ENCODE measurements at places on chromosomes 16 and 17.
A peak's percentile ranks its signal among the peaks of the same experiment; 100 is the strongest.

DNA sequence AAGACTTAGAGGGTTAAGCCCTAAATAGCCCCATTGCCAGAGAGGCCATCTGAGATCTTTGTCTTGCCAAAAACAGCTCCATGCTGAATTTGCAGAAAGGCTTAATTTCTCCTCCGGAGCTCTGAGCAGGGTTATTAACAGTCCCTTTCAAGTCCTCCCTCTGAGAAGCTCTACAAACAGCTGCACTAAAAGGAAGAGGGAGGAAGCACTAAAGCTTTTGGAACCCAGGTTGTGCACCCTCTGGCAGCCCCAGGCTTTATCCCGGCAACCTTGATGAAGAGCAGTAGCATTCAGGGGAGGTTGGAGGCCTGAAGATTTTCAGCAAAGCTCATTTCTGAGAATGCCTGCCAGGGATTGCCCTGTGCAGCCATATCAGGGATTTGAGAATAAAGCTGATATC is 554.7 kb downstream of the RBFOX1 start:
- DNase-seq = no peak

DNA sequence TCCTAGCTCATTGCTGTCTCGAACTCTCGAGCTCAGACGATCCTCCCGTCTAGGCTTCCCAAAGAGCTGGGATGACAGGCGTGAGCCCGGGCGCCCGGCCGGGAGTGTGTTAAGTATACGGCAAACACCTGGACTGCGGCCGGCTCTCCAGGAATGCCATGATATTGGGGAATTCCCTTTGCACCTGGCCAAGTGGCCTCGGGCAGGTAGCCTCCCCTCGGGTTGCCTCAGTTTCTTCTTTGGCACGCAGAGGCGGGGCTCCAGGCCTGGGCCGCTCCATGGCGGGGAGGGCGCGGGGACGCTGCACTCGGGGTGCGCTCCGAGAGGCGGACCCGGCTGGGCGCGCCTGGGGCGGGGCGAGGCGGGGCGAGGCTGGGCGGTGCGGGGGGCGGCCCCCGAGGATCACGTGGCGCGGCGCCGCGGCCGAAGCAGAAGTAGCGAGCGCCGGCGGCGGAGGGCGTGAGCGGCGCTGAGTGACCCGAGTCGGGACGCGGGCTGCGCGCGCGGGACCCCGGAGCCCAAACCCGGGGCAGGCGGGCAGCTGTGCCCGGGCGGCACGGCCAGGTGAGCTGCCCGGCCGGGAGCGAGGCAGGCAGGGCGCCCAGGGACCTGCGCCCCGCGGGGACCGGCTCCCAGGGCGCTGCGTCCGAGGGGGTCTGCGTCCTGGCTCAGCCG is at the start of gene PLCG2:
Gene PLCG2, plus strand, starts transcription at position 431 of the 675 bp plus-strand sequence. CDS start 6,699 bp downstream, outside the sequence.
- DNase-seq = no peak

DNA sequence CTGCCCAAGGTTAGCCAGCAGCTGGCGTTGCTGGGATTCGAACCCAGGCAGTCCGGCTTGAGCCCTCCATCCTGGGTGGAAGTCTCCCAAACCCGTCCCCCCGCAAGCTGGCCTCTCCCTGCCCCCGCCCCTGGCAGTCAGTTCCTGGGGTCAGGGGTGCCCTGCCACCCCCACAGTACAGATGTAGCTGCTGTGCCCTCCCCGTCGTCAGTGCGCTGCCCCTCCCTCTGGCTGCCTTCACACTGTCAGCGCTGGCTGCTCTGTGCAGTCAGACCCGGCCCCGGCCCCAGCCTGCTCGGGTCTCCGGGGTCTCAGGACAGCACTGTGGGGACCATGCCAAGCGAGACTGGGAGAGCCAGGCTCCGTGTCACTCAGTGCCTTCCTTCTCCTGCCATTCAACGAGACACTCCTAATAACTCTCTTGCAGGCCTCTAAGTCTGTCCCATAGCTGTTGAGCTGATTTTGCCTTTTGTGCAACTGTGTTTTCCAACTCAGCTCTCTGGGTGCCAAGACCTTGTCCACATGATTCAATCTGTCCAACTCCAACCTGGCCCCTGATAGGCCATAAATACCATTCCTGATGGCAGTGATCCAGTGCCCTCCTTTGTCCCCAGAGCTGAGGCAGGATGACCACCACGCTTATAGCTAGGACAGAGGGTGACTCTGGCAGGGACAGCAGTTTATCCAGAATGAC is 55.5 kb upstream of the IL34 start:
- DNase-seq = no peak

DNA sequence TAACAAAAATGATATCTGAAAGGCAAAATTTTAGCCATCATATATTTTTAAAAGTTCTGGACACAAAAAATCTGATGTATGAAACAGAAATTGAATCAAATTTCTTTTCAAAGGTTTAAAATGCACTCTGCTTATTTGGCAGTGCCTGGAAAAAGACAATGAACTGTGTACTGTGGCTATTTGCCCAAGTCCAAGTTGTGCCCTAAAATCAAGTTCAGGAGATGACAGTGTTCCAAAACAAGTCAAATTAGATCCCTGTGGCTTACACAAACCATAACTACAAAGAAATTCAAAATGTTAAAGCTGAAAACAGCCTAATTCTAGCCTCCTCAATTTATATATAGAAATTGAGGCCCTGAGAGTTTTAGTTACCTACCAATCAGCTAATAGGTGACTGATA is 25.6 kb downstream of the CMC2 start:
- no peak for DNase-seq

- no peak for DNase-seq
Measured at GRCh38 chr17:43430936-43431713, 32.3 kb downstream of the ARL4D start.

- no peak for DNase-seq
Measured at GRCh38 chr16:68298907-68299561, 11.7 kb downstream of the SLC7A6OS start.

GRCh38 chr17:17904166-17905035 is 67.6 kb upstream of the SREBF1 start:
- DNase-seq = no peak

DNA sequence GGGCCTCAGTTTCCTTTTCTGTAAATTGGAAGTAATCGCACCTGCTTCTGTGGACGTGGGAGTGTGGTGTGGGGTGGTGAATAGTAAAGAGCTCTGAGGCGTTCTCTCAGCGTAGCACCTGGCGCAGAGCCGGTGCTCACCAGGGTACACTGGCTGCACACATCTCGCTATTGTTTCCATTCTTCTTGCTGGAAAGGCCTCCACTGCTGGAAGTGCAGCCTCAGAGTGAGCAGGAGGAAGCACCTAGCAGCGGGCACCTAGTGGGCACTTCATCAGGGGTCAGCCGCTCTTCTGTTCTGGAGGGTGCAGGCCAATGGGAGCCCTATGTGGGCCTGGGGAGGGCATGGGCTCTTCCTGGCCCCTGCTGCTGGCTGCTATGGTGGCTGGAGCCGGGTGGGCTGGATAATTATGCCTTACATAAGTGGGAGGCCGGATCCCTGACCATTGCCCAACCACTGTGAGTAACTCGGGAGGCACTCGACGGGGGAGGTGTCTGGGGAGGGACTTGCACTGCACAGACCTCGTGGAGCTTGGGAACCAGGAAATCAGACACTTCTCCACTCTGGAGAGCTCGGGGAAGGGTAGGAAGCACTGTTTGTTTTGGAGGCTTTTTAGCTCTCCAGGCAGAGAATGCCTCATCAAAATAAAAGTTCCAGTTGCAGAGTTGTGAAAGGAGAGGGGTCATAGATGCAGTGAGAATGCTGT is 1.7 kb downstream of the MAP2K3 start:
- no peak for DNase-seq

GRCh38 chr17:5672815-5673430 is 88.6 kb upstream of the NLRP1 start:
- no peak for DNase-seq

DNA sequence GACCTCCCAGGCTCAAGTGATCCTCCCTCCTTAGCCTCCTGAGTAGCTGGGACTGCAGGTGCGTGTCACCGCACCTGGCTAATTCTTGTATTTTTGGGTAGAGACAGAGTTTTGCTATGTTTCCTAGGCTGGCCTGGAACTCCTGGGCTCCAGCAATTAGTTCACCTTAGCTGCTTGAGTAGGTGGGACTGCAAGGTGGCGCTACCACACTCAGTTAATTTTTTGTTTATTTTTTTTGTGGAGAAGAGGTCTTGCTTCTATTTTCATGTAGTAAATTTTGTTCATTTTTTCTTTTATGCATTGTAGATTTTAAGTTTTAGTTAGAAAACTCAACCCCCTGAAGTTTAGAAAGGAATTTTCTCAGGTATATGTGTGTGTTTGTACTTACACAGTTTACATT is 21.7 kb downstream of the RNF135 start:
- no peak for DNase-seq

GRCh38 chr17:59238906-59239305 is 18.6 kb downstream of the GDPD1 start:
- no peak for DNase-seq

- no peak for DNase-seq
Measured at GRCh38 chr17:34607917-34608316, 28.5 kb downstream of the TMEM132E start.

DNA sequence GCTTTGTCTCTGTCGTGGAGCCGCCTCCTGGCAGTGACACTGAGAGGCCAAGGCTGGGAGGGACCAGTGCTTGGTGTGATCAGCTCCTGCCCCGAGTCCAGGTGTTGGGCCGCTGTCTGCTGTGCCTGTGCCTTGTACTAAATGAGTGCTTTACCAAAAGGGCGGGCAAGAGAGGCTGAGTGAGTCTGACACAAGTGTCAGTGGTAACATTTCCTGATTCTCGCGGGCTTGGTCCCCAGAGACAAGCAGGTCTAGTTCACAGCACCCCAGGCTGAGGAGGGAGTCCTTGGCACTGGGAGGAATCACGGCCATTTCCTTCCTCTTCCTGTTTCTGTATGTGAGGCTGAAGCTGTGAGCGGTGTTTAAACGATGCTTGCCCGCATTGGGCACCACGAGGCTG is 30.2 kb downstream of the PLD6 start:
- no peak for DNase-seq

- peak; percentile 91 for DNase-seq
Measured at GRCh38 chr17:3911271-3912053, 4.8 kb downstream of the P2RX1 start.

- DNase-seq = peak; percentile 55
Measured at GRCh38 chr17:48241131-48241591, 133.6 kb downstream of the SNX11 start.

DNA sequence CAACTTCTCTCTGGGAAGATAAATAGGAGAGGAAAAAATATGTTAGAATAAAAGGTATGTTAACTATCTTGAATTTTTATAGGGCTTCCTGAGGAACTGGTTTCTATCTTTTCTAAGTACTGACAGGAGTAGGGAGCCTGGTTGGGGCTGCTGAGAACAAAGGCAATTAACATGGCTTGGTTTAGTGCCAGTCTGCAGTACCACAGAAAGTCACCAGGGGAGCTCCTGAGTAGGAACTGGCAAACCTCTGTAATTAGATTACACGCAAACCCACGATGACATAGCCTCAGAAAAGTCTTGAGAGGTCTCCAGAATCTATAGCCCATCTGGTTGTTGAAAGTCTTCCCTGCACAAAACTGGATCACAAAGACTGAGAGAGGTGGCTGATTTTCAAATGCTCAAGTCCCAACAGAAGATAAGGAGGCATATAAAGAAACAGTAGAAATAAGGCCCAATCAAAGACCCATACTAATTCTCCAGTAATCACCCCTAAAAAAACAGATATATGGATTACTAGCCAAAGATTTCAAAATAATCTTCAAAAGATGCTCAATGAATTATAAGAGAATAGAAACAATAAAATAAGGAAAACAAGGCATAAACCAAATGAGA is 11.7 kb upstream of the CNTNAP4 start:
- DNase-seq = peak; percentile 8

GRCh38 chr16:50744881-50745280 is 3.0 kb downstream of the CYLD start:
- DNase-seq = no peak

DNA sequence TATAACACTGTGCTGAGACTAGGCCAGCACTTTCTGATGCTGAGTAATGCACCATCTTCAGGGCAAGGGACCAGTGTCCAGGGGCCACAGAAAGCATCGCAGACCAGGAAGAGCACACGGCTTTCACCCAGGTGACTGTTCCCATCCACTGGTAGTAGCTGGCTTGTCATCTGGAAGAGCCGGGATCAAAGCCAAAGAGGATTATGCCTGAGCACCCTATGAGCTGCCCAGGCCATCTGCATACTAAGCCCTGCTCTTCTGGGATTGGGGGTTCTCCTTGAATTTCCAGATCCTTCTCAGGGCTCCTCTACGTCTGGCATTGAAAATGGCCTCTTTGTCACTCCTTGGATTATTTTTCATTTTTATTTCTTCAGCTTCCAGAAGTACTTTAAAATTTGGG is 140.7 kb downstream of the IRX3 start:
- DNase-seq = no peak

GRCh38 chr17:46730679-46731078 is 87.8 kb downstream of the WNT3 start:
- DNase-seq = no peak

DNA sequence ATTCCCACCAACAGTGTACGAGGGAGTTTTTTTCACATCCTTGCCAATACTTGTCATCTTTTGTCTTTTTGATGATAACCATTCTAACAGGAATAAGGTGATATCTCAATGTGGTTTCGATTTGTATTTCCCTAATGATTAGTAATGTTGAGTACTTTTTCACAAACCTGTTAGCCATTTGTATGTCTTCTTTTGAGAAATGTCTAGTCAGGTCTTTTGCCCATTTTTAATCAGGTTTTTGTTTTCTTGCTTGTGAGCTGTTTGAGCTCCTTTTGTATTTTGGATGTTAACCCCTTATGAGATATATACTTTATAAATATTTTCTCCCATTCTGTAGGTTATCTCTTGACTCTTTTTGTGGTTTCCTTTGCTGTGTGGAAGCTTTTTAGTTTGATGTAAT is 1.9 kb upstream of the KRTAP4-5 start:
- DNase-seq = no peak

DNA sequence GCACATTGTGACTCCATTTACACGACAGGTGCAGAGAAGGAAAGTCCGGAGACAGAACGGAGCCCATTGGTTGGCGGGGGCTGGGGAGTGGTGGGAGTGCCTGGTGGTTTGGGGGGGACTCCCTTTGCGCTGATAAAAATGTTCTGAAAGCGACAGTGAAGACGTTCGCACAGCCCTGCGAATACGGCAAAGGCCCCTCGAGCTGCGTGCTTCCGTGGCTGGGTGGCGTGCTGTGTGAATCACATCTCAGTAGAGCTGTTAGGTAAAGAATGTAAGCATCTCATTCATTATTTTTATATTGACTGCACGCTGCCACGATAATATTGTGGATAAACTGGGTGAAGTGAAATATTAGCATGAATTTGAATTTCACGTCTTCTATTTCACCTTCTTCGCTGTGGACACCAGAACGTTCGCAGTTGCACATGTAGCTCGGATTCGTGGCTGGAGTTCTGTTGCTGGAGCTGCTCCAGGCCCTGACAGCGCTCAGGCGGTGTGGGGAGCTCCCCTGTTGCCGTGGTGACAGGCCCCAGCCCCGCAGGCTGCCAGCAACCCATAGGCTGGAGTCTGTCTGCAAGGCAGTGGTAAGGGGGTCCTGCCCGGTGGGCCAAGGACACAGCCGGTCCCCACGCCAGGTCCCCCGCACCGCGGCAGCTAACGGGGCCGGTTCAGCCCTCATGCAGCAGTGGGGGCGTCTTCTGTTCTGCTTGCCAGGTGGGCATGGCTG is 44.6 kb downstream of the SOX8 start:
- DNase-seq = no peak
